IMR-90 (cell line): ENCODE measurements at places on chromosomes 12 and 14.

DNA sequence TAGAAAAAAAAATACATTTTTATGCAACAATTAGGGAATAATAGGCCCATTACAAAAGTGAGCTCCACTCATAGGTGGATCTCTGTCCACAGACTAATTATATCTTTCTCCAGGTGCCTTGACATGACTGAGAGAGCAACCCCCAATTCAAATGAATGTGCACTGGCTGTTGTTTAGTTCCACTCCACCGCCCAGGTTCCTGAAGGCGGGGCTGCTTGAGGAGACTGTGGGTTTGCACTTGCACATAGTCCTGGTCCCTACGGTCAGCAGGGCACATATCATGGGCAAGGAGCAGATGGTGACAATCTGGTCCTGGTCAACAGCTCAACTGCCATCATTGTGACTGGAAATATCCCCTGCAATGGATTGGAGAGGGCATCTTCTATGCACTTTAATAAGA lies 195.6 kb upstream of the PWP1 start:
- no peak for DNase-seq

DNA sequence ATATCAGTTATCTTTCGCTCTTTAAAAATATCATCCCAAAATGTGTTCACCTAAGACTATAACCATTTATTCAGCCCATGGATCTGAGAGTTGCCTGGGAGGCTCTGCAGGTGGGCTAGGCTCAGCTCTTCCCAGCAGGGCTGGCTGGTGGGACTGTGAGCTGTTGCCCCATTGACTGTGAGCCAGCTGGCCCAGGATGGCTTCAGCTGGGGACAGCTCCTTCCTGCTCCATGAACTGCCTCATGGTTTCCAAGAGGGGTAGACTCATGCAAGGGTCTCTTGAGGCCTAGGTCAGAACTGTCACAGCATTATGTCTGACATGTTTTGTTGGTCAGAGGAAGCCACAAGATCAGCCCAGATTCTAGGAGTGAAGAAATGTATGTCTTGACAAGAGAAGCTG lies 114.1 kb upstream of the E2F7 start:
- no peak for DNase-seq

- DNase-seq: no peak
These were observed 122.3 kb upstream of the RFLNA start for GRCh38 chr12:124172636-124173035.

- DNase-seq: no peak
These were observed 34.1 kb upstream of the FZD10 start for GRCh38 chr12:130127912-130128789.

DNA sequence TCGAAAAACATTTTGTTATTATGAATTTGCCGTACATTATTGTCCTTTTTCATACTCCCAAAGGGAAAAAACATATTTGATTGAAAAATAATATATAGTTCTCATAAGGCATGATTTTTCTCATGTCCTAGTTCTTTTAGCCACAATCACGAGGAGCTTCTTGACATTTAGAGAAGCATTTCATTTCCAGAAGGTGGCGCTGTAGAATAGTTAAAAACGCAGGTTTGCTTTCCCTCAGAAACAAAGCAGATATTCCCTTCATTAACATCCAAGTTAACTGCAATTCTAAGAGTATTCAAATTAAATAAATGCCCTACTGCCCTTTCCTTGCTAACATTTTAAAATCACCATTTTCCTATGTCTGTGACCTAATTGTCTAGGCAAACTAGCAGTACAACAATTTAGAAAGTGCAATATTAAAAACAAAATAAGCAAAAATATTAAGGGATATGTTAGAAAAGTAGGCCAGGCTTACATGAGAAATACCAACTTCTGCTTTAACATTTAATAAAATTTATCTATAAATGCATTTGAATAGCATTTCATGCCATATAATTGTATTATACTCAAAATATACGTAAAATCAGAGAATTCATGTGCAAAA lies 10.9 kb upstream of the PIK3C2G start:
- peak; percentile 76 for DNase-seq

DNA sequence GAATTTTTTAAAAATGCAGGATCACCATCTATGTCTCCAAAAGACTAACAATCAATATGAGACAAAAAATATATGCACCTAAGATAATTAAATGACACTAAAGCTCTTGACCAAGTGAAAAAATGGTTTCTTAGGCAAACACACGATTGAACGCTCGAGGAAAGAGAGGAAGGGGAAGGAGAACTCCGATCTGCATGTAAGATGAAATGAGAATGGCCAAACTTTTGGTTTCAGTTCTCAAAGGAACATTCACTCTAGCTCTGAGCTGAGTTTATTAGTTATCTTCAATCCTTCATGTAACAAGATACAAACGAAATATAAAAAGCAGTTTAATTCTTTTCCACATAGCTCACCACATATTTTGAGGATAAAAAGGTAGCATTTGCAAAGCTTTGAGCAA lies 2.8 kb downstream of the DYRK4 start:
- no peak for DNase-seq

DNA sequence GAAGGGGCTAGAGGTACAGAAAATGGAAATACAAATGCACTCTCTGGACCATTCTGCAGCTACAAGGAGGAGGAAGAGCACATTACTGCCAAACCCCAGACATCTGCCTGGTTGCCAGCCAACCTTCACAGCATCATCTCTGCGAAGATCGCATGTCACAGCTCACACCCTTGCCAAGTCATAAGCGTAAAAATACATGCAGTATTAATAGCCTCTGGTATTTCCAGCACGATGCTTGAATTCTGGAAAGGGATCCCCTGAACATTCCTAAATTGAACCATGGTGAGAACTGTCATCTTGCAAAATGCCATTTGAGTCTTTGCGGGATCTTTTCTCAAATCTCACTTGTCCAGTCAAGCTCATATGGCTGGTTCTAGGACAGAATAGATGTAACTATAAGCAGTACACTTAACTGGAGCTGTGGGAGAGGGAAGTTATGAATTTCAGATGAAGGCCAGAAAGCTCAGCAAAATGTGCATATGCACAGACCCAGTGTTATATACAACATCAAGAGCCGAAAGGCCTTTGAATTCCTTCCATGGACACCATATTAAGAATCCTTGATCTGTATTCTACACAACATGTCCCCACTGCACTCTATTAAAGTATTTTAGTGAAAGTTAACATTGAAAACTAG lies 211.6 kb downstream of the DUSP6 start:
- peak; percentile 61 for DNase-seq

GRCh38 chr12:79531518-79531917 lies 159.2 kb downstream of the PAWR start:
- peak; percentile 89 for DNase-seq

- no peak for DNase-seq
These were observed 373.3 kb downstream of the TMEM132D start for GRCh38 chr12:129530517-129530916.

- no peak for DNase-seq
These were observed 78.2 kb upstream of the STAC3 start for GRCh38 chr12:57329219-57329618.

DNA sequence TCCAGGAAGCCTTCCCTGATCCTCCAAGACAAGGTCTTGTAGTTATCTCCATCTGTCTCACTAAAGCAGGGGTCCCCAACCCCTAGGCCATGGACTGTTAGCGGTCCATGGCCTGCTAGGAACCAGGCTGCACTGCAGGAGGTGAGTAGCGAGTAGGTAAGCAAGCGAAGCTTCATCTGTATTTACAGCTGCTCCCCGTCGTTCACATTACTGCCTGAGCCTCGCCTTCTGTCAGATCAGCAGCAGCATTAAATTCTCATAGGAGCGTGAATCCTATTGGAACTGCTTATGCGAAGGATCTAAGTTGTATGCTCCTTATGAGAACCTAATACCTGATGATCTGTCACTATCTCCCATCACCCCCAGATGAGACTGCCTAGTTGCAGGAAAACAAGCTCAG lies 12.4 kb upstream of the NFYB start:
- no peak for DNase-seq

DNA sequence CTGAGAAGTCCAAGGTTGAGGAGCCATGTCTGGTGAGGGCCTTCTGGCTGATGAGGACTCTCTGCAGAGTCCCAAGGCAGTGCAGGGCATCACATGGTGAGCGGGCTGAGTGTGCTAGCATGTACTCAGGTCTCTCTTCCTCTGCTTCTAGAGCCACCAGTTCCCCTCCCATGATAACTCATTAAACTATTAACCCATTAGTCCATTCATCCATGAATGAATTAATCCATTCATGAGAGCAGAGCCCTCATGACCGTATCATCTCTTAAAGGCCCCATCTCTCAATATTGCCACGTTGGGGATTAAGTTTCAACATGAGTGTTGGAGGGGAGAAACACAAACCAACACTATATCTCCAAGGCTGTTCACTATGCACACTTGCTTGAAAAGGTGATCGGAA lies 83.7 kb downstream of the TMEM30B start:
- DNase-seq: no peak

DNA sequence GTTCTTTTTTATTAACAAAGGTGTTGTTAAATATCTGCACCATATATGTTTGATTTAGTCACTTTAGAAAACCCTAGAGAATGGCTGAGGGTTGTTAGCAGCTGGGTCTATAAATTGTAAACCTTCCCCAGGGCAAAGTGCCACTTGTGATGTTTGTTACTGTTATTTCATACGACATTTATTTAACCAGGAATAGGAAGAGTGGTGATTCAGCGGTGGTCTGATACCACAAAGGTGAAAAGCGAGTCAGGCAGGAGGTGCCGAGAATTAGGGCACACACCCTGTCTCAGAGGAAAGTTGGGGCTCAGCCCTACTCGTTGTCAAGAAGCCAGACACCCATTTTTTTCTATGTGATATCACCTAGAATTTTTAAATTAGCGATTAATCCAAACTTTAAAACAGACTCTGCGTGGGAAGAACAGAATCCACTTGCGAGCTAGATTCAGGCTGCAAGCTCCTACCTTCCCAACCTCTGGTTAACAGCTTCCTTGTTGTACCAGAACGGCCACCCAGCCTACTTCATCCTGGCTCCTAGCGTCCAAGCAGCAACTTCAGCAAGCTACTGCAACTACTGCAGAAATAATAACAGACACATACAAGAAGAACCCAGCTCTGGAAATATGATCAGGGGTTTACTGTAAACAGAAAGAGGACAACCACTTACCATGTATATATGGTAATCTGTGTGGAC lies 126.7 kb downstream of the TMEM132D start:
- DNase-seq: no peak

DNA sequence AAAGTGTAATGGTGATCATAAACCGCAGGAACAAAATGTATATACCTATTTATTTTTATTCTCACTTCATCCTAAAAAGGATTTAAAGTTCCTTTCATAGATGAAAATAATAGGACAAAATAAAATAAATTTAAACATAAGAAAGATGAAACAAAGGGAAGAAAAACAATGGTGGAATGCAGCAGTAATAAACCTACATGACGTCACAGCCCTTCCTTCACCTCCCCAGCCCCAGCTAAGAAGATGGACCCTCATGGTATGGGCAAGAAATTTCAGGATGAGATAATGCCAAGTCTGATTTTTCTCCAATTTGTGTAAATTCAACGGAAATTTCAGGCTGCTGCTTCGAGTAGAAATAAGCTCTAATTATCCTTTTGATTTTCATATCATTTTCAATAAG lies 381.0 kb downstream of the LRIG3 start:
- DNase-seq: no peak

DNA sequence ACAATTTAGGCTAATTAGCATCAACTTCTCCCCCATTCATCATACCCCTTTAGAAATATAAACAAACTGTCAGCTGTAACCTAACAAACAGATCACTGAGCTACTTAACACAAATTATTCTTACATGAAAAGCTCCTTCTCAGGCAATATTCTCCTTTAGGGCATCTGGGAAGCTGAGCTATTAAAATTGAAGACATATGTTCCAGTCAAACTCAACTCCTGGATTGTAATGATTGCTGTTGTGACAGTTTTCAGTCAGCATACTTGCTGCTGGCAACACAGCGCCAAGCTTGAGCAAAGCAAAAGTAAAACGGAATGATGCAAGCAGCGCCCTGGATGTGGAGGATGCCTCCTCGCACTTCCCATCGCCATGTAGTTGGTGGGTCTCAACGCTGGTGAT lies 82.4 kb downstream of the SLC25A21 start:
- no peak for DNase-seq

DNA sequence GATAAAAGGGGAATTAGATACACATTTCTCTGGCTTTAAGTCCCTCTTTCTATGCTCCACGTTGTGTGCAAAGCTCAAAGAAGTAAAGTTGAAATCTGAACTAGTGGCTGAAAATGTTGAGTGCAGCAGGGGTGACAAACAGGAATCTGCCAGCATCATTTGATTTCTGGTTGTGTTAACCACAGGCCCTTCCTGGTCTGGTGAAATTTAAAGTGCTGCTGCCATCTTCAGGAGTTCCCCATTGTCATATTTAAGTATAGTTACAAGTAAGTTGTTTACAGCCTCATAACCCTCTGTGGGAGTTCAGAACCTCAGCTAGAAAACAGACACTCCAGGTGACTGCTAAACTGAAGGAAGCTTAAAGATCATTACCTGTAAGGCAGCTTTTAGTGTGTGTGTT lies 90.9 kb upstream of the CCDC196 start:
- DNase-seq: no peak
